Activated naive CD8-positive, alpha-beta T cell treated with anti-CD3 and anti-CD28 coated beads, Interleukin-2, amount 50 U/mL, for 16 hours (primary cell): ENCODE measurements at places on chromosomes 5 and 9.

GRCh38 chr5:179577286-179577960 is 27.1 kb downstream of the RUFY1 start:
- DNase-seq = no peak

DNA sequence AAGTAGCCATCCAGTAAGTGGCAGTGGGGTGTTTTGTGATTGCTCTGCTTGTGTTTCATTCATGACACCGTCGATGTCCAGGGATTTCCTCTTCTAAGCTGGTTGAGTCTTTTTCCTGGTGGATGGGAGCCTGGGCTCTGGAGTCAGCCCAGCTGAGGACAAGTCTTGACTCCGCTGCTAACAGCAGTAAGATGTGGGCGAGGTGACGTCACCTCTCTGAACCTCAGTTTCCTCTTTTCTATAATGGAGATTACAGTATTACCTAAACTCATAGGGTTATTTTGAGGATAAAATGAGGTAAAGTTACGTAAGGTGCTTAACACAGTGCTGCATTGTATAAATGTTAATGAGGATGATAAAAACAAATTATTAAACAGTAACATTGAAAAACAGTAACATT is 21.3 kb downstream of the FGF1 start:
- DNase-seq = no peak

DNA sequence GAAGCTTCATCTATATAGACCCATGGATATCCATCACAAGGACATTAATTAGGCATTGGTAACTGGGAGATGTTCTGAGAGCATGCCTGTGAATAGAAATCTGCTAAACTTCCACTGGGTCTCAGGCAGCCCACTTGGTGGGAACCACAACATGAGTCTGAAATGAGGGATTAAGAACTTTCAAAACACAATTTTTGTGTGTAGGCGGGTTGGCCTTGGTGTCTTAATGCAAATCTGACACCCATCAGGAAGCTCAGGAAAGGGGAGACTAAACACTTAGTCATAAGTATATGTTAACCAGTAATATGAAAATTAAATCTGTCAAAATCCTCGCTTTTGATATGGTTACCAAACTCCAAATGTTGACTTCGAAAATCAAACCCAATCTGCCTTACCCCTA is 113.2 kb downstream of the FANCC start:
- DNase-seq = no peak

- no peak for DNase-seq
Observed at GRCh38 chr9:85224729-85225128, 517.0 kb downstream of the AGTPBP1 start.

DNA sequence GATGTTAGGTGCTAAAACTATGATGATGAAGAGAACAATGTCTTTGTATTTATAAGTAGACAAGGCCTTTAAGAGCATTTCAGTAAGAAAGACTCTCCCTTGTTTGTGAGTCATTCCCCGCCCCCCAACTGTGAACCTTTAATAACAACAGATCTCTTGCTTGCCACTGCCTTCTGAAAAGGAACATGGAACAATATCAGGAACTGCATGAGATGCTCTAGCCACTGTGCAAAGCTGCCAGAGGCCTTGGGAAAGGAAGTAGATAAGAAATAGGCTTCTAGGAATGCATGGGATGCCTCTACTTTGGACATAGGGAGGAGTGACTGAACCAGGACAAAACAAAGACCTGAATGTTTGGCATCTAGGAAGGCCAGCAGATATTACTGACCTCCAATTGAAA is 296.1 kb upstream of the MPDZ start:
- DNase-seq = no peak

GRCh38 chr5:176530983-176531901 is 6.0 kb downstream of the RNF44 start:
- DNase-seq = no peak

DNA sequence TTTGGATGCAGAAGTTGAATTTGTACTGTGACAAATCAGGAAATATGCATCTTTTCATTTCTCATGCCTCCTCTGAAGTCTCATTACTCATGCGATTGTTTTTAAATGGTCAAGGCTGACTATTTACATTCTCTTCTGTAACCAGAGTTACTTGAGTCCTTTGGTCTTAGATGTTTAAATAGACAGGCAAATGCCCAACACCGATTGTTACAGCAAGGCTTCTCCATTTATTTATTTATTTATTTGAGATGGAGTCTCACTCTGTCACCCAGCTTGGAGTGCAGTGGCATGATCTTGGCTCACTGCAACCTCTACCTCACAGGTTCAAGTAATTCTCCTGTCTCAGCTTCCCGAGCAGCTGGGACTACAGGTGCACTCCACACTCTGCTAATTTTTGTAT is 72.7 kb upstream of the SLC28A3 start:
- no peak for DNase-seq

GRCh38 chr5:41600731-41601130 is 90.3 kb upstream of the PLCXD3 start:
- no peak for DNase-seq

DNA sequence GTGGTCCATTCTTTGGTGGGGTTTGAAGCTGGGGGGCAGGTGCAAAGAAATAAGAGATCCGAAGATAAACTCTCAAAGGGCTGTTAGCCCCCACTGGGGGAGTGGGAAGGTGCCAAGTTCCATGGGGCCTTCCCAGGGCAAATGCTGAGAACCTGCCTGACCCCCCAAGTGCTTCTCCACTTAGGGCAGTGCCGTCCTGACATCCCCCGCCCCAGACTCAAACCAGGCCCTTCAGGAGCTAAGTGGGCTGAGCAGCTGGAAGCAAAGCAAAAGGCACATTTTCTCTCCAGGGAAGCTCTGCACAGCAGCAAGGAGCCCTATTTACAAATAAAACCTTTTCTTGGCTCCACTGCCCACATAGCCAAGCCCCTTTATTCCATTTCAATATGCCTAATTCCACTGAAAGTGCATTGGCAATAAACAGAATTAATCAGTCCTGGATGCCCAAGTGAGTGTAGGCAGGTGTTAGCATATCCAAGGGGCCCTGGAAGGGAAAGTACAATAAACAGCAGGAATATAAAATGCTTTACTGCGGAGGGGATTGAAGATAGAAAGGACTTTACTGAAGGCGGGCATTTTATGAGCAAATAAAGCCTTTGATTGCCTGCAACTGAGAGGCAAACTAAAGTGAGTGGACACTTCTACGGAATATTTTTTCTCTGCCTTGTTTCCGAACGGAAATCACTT is 44.6 kb downstream of the WHRN start:
- no peak for DNase-seq

- DNase-seq = no peak
Observed at GRCh38 chr5:109455598-109456096, 45.9 kb upstream of the PJA2 start.

DNA sequence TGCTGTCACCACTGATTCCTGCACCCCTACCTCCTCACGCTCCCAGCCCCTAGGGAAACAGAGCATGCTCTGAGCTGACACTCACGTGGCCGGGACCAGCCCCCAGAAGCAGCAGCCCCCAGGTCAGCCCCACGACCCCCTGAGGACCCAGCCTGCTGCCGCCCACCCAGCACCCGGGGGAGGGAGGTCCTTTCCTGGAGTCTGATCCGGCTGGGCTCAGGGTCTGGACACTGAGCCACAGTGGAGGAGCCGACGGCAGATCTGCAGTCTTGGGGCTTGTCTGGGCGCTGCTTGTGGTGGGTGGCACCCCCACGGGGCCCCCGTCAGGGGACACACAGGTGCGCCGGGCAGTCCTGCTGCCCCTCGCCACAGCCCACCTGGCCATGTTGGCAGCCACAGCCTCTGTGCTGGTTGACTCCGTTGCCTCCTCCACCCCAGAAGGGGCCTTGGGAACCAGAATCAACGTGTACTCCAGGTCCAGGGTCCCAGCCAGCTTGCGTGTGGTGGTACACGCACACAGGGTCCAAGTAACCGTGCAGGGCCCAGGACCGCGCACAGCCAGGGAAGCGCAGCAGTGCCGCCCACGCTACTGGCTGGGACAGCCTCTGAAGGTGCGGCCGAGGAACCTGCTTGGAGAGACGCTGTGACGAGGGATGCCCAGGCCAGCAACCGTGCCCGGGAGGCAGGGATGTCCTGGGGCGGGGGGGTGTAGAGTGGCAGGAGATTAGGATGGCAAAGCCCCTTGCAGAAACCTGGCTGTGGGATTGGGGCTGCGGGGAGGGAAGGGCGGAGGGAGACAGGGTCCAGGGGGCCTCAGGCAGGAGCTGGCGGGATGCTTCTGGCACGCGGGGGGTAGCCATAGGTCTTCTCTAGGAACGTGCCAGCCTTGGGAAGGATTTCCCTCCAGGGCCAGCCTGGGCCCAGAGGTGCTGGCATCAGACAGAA is 3.5 kb downstream of the DNLZ start:
- DNase-seq = no peak

- no peak for DNase-seq
Observed at GRCh38 chr9:133733421-133733795, 4.7 kb downstream of the SARDH start.

- DNase-seq = no peak
Observed at GRCh38 chr5:140327589-140327988, 18.8 kb downstream of the HBEGF start.

GRCh38 chr5:107184871-107185270 is 485.9 kb downstream of the EFNA5 start:
- DNase-seq = no peak

GRCh38 chr9:130842545-130842944 is 7.5 kb downstream of the ABL1 start:
- DNase-seq = no peak

- no peak for DNase-seq
Observed at GRCh38 chr5:90689064-90689463, 130.5 kb downstream of the ADGRV1 start.

DNA sequence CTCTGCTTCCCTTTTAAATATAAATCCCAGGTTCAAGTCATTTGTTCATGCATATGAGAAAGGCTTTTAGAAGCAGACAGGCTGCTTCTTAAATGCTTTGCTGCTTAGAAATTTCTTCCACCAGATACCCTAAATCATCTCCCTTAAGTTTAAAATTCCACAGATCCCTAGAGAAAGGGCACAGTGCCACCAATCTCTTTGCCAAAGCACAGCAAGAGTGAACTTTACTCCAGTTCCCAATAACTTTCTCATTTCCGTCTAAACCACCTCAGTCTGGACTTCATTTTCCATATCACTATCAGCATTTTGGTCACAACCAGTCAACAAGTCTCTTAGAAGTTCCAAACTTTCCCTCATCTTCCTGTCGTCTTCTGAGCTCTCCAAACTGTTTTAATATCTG is 679.8 kb upstream of the FTMT start:
- DNase-seq = no peak

- DNase-seq = no peak
Observed at GRCh38 chr9:133108794-133109641, 12.0 kb downstream of the RALGDS start.

DNA sequence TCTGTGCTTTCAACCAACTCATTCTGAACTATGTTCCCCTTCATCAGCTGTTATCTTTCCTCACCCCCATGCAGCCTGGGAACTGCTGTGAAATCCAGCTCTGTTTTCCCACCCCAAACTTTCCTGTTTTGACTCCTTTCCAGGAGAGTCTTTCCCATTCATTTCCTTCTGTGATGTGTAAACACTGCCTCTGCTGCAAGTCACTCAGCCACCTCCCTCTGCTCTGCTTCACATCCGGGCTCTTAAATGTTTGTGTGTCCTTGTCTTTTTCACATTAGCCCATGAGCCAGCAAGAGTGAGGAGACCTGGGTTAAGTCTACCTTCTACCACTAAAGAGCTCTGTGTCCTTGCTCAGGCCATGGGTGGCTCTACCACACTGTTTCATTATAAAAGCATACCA is 137.5 kb downstream of the ICE1 start:
- no peak for DNase-seq

GRCh38 chr5:143302341-143303045 is 101.0 kb downstream of the NR3C1 start:
- no peak for DNase-seq

GRCh38 chr9:113497051-113497450 is 33.5 kb downstream of the RGS3 start:
- DNase-seq = no peak

GRCh38 chr9:110059461-110059860 is 148.5 kb downstream of the C9orf152 start:
- no peak for DNase-seq

- DNase-seq = no peak
Observed at GRCh38 chr5:72658761-72659540, 151.7 kb upstream of the ZNF366 start.

GRCh38 chr5:141760193-141760592 is 78.2 kb upstream of the ARAP3 start:
- DNase-seq = no peak

- DNase-seq = no peak
Observed at GRCh38 chr5:11143456-11144267, 382.6 kb upstream of the DAP start.

GRCh38 chr9:71681708-71682272 is 86.5 kb downstream of the CEMIP2 start:
- DNase-seq = no peak

- DNase-seq = no peak
Observed at GRCh38 chr9:113998525-113999255, 79.4 kb downstream of the AMBP start.

DNA sequence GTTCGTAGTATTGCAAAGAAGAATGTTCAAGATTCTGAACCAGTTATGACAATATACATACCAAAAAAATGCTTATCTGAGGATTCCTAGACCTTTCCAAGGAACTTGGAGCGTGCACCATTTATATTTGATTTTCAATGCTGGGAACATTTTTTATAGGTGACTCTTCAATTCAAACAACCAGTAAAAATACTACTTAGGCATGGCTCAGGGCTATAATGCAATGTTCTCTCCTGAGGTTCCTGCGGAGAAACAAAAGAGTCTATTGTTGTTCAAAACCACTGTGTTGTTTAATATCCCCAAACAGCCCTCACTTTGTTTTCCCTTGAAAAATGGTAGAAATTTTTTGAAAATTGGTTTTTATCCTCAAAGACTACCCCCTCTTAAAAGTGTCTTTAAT is 335.7 kb upstream of the IZUMO3 start:
- no peak for DNase-seq

- no peak for DNase-seq
Observed at GRCh38 chr5:170419643-170420042, 30.5 kb upstream of the KCNMB1 start.

- DNase-seq = no peak
Observed at GRCh38 chr9:133638711-133639110, 2.5 kb downstream of the DBH start.

GRCh38 chr5:135072387-135073281 is 38.6 kb upstream of the PITX1 start:
- DNase-seq = no peak

DNA sequence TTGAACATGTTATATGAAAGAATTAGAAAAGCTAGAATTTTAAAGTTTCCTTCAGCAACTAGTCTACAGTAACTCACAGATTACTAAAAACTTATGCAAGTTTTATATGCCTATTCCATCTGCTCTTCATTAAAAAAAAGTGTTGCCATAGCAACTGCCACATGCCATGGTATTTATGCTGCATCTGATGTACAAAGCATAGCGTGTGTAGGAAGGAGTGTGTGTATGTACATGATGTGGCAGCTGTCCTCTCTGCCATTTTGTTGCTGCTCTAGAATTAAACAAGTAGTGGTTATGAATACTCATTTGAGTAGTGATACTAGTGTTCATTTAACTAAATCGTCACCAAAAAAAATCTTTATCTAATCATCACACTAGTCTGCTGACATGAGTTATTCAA is 593.5 kb downstream of the CETN3 start:
- no peak for DNase-seq
